SK-N-MC (cell line): ENCODE measurements at places on chromosomes 12 and 14.

GRCh38 chr14:41749429-41749828 lies 142.8 kb downstream of the LRFN5 start:
- DNase-seq, result no peak

- DNase-seq, result no peak
Measured at GRCh38 chr14:67514650-67515385, 18.3 kb upstream of the PLEKHH1 start.

- no peak for DNase-seq
Measured at GRCh38 chr12:132798836-132799235, 29.8 kb downstream of the GOLGA3 start.

- DNase-seq, result no peak
Measured at GRCh38 chr12:109595321-109595902, 21.8 kb downstream of the MVK start.

DNA sequence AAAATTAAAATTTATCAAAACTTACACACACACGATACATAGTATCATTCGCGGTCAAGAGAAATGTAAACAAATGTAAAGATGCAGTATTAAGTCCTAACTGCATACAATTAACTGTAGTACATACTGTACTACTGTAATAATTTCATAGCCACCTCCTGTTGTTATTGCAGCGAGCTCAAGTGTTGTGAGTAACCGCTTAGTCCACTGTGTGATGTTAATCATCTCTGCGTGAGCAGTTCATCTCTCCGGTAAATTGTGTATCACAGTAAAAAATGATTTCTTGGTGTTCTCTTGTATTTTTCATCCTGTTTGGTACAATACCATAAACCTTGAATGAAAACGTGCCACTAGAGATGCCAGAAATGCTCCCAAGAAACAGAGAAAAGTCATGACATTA lies 6.5 kb downstream of the EPS8 start:
- DNase-seq, result no peak

- no peak for DNase-seq
Measured at GRCh38 chr14:57610631-57611030, 117.0 kb upstream of the CCDC198 start.

GRCh38 chr12:48129376-48129775 lies 10.2 kb downstream of the PFKM start:
- DNase-seq, result no peak

DNA sequence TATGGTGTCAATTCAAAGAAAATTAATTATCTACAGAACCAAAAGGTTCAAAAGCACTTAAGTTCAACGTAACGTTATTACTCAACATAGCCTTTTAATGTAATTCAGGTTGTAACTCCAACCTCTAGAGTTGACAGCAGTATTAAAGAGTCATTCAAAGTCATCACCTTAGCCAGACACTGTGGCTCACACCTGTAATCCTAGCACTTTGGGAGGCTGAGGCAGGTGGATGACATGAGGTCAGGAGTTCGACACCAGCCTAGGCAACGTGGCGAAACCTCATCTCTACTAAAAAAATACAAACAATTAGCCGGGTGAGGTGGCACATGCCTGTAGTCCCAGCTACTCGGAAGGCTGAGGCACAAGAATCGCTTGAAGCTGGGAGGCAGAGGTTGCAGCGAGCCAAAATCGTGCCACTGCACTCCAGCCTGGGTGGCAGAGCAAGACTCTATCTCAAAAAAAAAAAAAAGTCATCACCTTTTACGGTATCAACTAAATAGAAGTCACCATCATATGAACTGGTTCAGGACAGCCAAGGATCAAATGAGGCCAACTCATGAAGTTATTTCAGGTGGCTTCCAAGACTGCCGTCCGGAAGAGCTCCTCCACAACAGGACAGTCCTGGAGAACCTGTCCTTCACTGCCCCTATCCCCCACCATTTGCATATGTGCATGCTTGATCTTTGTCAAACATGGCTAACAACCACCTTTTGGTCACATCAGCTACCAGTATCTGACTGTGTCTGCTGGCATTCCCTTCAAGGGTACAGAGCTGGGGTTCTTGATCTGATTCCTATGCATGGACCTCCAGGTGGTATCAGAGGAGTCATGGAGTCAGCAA lies 4.2 kb downstream of the PPTC7 start:
- no peak for DNase-seq

- no peak for DNase-seq
Measured at GRCh38 chr12:71300772-71301675, 138.6 kb upstream of the LGR5 start.
